ENCODE measurements at places on chromosomes 3 and 15.

- no peak for DNase-seq
Measured at GRCh38 chr3:107368654-107369398, 8.4 kb upstream of the CCDC54 start.

DNA sequence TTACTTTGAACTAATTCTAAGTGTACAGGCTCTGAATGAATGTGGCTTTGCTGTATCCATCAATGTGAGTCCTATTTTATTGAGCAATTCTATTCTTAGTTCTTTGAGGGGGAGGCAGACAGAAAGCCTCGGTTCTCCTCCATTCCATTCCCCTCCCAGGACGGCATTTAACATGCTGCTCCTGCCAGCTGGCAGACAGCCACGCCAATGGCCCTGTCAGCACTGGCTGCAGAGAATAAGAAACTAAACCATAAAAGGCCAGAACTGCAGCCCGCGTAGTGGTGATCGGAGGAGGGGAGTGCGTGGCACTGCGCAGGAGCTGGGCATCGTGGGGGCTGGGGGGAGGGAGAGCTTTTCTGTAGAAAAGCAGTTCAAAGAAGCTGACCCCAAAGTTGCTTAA lies 76.0 kb upstream of the HACD2 start:
- peak; percentile 98 for DNase-seq

GRCh38 chr3:133610031-133610430 lies 36.5 kb downstream of the CDV3 start:
- DNase-seq: no peak

DNA sequence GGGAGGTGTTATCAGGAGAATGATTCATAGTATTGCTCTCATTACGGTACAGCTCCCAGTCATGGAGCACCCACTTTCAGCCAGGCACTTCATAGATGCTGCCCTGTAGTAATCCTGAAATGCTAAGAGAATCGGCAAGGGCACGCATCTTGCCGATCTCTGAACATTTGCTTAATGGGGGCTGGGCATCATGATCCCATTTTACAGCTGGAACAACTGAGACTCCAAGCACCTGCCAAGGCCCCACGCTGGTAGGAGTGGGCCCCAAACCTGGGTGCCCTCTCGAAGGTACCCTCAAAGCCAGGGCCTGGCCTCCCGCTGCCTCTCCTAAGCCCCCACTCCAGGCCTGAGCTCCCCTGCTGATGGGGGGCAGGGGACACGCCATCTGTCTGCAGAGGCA lies 47.3 kb downstream of the RPN1 start:
- DNase-seq: no peak

DNA sequence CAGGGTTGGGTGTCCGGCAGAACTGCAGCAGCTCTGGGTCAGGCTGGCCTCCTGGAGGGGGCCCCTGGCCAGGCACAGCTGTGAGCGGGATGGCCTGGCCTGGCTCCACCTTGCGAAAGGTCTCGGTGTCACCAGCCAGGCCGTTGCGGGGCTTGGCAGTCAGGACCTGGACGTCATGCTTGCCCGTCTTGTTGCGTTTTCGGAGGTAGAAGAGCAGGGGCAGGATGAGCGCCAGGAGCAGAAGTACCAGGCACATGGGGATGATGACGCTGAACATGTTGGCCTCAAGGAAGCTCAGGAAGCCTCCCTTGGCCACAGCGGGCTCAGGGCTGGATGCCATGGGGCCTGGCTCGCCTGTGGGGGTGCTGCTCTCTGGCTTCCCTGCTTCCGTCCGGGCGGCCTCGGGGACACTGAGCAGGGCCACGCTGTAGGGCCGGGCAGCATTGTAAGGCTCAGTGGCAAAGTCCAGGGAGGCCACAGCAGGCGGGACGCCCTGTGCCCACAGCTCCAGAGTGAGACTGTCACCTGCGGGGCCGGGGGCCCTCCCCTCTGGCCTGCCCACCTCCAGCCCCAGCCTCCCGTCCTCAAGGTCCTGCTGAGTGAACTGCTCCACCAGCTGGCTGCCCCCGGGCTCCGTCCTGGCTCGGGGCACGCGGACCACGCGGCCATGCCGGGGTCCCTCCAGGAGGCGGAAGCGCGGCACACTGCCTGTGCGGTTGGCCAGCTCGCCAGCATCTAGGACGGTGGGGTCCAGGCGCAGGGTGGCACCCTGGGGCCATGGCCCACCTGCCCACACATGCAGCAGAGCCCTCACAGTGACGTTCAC lies 28.1 kb downstream of the SNX33 start:
- no peak for DNase-seq

GRCh38 chr3:48835650-48836366 lies 11.9 kb downstream of the PRKAR2A start:
- DNase-seq: no peak

Measured in uterus (tissue), 4 donors.